ENCODE measurements at places on chromosomes 1 and 21.

DNA sequence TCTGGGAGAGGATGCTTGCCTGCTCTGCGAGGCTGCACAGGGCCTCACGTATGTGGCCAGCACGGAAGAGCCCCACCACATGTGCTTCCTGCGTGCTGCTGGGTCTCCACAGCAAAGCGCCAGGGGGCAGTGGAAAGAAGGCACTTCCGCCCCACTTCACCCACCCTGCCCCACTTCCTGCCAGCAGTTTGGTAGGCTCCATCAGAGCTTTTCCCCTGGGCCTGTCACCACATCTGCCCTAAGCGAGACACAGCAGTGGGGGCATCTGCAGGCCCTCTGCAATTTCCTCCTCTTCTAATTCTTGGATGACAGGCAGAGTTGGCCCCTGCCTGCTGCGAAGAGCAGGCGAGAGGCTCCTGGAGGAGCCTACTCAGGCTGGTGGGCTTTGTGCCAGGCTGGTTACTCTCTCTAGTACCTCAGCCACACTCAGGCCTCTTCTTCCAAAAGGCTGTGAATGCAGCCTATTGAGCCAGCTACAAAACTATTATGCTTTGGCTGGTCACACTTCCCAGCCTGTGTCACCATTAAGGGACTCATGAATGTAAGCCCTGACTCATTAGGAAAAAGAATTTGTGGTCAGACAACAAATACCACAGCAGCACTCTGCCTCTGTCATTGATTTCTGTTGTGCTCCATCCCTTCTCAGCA, 25.0 kb downstream of the CD244 start:
- DNase-seq, result no peak

- no peak for DNase-seq
Measured at GRCh38 chr1:106646816-106647215, 409.7 kb upstream of the PRMT6 start.

GRCh38 chr1:184482136-184482535, 95.3 kb downstream of the C1orf21 start:
- no peak for DNase-seq

- no peak for DNase-seq
Measured at GRCh38 chr1:226967665-226968064, 27.6 kb downstream of the COQ8A start.

DNA sequence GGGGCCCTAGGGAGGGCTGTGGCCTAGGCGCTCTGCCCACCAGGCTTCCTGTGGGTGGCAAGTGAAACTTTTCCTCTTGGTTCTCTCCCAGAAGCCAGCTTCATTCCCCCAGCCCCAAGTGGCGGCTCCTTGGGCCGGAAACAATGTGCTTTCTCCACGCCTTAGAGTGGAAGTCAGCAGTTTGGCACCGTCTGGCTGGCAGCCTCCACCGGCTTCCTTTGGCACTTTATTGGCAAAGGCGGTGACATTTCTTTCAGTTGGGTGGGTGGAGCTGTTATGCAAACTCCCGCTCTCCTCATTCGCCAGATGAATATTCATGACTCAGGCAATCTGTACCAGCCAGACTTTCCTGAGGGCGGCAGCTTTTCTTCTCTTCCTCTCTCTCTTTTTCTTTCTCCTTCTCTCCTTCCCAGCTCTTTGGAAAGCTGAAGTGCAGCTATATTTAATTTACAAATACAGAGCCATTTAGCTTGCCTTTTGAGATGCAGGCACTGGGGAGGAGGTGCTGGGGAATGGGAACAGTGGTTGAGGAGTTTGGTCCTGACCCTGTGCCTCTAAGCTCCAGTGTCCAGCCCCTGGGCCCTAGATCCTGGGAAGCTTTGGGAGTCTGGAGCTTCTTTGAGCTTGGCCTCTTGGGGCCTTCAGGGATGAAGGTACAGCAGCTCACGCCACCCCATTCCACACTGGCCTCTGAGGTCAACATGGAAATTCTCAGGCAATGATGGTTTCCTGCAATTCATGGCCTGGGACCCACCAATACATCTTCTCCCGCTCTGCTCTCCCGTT, 67.8 kb upstream of the POU3F1 start:
- no peak for DNase-seq

GRCh38 chr1:58709540-58710175, 9.8 kb upstream of the MYSM1 start:
- DNase-seq, result no peak

DNA sequence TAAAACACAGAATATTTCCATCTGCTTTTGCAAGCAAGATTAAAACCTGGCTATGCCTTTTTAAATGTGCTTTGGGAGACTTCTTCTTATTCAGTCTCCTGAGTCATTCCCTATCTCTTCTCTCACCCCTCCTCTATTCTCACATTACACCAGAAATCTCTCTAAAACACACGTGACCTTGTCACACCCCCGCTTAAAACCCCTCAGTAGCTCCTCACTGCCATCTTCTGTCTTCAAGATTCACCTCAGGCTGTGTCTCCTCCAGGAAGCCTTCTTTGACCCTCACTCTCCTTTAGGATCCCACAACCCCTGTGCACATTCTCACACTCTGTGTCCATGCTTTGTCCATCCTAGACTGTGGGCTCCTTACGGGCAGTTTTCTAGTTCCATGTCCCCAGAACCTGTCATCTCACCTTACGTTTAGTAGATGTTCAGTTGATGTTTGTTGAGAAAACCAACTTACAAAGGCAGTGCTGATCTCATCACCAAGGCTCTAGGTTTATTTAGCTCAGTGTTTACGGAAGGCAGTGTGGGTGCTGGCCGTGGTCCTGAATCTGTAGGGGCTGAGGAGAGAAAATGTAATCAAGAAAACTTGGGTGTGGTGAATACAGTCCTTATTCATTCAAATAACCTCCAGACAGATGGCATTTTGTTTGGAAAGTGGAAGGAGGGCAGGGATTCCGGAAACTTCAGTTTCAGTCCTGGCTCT, 143.5 kb downstream of the DMRTA2 start:
- DNase-seq, result no peak

Data from COR-L47 (cell line).